Mesothelial cell of epicardium (in vitro differentiated cells): ENCODE measurements at places on chromosomes 12 and 14.
A peak's percentile ranks its signal among the peaks of the same experiment; 100 is the strongest.

- no peak for DNase-seq
Observed at GRCh38 chr14:104971447-104972240, 6.5 kb downstream of the AHNAK2 start.

DNA sequence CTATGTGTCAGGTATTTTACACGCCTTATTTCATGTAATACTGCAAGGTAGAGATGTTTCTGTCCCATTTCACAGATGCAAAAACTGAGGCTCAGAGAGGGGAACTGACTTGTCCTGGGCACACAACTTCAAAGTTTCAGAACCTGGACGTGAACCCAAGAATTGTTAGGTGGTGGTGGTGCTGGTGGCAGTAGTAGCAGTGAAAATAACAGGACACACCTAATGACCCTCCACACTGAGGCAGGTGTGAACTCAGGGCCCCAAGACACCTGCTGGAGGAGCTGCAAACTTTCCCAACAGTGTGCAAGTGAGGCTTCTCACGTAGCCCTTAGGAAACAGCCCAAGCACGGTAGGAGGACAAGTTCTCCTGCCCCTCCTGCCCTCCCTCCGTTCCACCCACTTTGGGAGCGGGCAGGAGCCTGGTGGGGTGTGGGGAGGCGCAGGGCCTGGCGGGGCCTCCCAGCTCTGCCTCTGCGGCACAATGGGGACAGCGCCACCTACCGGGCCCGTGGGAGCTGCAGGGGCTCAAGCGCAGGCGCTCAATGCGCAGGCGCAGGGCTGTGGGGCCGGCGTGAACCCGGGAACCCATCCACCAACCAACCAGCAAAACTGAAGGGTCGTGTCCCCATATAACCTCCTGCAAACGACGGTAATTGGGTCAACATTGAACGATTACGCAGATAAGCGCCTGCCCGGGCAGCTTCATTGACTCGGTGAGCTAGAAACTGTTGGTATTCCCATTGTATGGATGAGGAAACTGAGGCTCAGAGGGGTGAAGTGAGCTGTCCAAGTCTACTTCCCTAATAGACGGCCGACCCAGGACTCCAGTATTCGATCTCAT, 12.0 kb upstream of the TRPV4 start:
- DNase-seq, result peak; percentile 84

GRCh38 chr14:51884086-51884927, 23.9 kb downstream of the GNG2 start:
- no peak for DNase-seq

- DNase-seq, result no peak
Observed at GRCh38 chr14:102272392-102272791, 32.6 kb downstream of the MOK start.

DNA sequence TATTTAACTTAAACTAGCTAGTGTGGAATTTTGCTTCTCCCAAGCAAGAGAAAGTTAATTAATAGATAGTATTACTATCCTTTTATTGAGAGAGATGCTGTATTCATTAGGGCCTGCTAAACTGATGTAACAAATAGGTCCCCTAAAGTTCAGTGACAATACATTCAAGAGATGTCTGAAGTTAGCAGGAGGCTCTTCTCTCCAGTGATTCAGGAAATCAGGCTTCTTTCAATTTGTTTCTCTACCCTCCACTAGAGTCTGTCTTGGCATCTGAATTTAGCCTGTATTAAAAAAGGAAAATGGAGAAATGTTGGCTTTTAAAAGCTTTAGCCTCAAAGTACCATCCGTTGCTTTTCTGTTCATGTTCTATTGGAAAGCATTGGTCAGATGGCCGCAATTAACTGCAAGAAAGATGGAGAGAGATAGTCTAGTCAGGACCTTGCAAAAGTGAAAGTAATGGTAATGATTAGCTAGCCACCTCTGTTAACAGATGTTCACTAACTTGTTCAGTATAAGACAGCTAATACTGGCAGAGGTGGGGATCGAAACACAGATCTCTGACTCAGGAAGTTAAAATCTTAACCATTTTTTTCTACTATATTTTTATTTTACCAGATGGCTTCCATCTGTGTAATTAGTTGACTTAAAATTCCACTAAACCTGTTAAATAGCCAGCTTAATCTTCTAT, 786.8 kb downstream of the TMTC2 start:
- no peak for DNase-seq

DNA sequence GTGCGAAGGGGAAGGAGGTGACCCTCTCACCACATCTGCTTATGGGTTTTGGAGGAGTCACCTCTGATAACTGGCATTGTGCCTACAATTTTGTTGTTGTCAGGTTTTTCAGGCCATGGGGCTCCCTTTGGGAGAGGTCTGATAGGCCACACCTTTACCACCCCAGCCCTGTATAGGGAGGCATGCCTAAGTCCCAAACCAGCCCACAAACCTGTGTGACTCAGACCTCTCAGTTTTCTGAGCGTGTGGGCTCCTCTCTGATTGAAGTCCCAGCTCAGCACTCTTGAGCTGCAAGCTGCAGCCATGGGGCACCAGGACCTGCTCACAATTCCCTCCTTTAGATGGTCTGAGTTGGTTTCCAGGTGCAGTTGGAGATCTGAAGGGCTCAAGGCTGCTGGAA, 1429.3 kb upstream of the TMEM132C start:
- DNase-seq, result no peak

- no peak for DNase-seq
Observed at GRCh38 chr12:69196302-69197288, 42.8 kb upstream of the CPSF6 start.

GRCh38 chr14:58752771-58753201, 115.0 kb downstream of the DACT1 start:
- DNase-seq, result no peak

- DNase-seq, result no peak
Observed at GRCh38 chr12:24852420-24852819, 96.5 kb downstream of the BCAT1 start.

DNA sequence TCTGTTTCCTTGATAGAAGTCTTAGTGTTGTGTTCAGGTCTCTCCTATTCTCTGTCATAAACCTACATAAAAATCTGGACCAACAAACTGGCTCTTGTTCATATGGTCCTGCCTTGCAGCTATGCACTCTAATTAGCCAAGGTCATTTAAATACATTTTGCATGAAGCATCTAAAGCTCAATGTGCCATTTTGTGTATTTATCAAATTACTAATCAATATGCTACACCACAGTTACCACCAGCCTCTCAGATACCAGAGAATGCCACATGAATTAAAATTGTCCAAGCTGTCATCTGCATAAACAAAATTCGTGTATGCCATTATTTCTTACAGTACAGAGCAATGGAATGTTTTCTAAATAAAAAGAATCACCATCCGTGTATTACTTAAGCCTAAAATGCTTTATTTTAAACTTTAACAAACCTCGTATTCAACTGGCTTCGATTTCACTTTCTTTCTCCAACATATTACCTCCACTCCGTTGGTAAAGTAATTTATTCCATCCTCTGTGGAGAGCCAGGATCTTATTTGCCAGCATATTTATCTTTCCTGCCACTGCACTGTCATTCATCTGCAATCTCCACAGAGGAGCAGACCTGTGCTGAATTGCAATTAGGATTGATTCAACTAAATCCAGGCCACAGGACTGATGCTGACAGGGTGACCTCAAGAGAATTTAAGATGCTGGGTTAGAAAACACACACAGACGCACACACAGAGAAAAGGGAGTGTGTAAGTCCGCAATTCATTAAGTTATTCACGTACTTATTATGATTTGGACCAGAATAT, 284.1 kb upstream of the FOXG1 start:
- no peak for DNase-seq

- DNase-seq, result no peak
Observed at GRCh38 chr12:41680155-41680554, 464.5 kb downstream of the GXYLT1 start.

DNA sequence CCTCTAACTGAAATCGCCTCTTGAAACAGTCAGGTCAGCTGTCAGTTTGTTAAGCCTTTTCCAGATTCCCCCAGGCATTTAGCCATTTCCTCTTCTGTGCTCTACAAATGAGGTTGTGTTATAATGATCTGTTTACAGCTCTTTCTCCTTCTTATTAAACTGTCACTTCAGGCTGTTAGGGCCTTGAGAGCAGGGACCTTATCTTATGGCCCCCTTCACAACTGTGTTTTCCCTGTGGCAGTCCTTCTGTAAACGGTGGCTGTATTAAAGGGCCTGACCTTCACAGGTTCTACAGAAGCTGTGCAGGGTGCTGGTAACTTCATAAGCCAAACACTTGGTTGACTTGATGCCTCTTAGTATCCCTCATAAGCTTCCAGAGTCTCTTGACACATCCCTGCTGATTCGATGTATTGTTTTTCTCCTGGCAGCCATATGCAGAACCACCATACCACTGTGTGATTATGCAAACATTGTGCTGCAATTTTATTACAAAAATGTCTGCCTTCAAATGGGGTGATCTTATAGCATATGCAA, 104.7 kb downstream of the PLEKHA5 start:
- no peak for DNase-seq

GRCh38 chr14:24734917-24735500, 101.0 kb upstream of the GZMB start:
- no peak for DNase-seq

DNA sequence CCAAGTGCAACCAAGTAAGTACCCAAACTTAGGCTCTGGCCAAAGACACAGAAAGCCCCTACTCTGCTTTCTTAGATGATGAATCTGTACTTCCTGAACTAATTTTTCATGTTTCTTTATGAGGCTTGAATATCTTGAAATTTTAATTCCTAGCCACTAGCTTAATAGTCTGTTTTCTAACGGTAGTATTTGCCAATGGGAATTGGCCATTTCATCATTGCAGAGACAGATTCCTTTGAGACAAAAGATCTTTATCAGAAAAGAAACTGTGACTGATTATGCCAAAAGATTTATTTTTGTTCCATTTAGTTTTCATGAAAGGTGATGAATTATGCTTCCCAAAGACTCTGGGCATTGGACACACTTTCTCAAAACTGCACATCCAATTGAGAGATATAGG, 48.7 kb downstream of the DAD1 start:
- no peak for DNase-seq

DNA sequence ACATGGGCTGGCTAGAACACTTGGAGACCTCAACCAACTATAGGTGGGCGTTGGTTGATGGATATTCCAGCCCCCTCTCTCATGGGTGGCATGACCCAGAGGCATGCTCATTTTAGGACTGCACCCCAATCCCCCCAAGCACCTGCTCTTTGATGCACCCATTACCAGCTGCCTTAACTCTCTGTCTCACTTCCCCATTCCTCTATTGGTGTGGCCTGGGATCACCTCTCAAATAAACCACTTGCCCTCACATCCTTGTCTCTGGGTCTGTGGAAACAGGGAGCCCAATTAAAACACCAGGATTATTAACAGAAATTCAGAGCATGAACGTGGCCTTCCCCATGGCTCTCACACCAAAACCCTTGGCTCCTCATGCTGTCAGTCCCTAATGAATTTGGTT, 202.3 kb upstream of the NOS1 start:
- DNase-seq, result no peak

DNA sequence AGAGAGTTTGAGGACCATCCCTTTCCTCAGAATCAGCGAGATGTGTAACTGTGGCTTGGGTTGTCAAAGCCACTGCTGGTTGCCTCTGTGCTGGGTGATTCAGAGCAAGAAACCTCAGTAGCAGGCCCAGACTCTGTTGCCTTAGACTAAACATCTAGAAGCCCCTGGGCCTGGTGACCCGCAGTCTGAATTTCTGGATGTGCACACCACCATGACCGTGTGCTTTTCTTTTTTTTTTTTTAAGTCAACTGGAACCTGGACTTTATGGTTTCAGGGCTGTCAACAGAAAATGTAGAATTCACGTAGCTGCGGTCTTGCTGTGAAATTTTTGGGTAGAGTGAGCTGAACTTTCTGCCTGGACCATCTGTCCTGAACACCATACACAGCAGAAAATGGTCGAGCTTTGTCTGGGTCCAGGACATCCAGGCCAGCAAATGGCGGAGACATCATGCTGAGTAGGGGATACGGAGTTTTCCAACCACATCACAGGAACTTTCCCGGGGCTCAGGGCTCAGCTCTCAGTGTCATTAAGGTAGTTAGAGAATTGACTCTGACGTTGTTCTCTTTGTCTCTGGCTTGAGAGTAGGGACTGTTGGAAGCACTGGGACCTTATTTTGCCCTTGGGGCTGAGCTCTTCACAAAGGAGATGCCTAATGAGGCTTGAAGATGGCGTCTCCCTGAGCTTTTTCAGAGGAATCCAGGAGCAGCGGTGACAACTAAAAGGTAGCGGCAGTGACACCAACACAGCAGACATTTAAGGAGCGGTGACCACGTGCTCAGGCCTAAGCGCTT, 23.0 kb upstream of the BATF start:
- no peak for DNase-seq

GRCh38 chr12:6638305-6638704, 2.5 kb upstream of the LPAR5 start:
- DNase-seq, result no peak

- DNase-seq, result no peak
Observed at GRCh38 chr14:88630565-88630964, 67.7 kb downstream of the ZC3H14 start.

- no peak for DNase-seq
Observed at GRCh38 chr12:131088701-131089530, 135.2 kb downstream of the ADGRD1 start.

GRCh38 chr12:4322726-4323125, 1.7 kb downstream of the TIGAR start:
- no peak for DNase-seq

DNA sequence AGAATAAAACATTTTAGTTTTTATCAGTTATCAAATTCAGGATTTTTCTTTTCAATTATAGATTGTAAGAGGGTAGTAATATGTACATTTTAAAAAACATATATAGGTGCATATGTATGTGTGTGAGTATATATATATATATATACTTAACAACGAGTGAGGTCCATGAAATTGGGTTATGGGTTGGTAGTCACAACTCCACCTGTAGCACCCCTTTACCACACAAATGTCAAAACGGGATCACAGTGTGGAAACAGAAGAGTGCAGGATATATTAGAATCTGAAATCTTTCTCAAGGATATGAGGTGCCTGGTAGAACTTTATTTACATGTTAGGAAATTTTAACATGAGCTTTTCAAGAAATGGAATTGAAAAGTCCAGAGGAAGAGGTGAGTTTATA, 31.3 kb downstream of the MIA2 start:
- DNase-seq, result no peak

- DNase-seq, result no peak
Observed at GRCh38 chr14:101483829-101484228, 77.5 kb upstream of the DIO3 start.

DNA sequence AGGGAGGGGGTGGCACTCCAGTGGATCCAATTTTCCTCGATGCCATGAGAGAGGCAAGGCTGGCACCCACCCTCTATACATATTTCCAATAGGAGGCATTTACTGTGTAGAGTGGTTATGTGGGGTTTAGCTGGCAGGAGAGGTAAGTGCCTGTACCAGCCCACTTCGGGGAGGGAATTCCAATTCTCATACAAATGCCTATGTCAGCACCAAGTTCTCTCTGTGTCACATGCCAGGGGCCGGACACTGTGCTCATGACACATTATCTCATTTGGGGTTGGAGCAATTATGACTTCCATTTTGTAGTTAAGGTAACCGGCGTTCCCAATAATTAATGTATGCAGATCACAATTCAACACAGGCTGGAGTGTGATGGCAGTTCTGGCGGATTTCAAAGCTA, 284.3 kb downstream of the KSR2 start:
- DNase-seq, result no peak

GRCh38 chr12:1935700-1936378, 17.4 kb upstream of the CACNA2D4 start:
- no peak for DNase-seq

GRCh38 chr12:47885012-47885501, 19.7 kb downstream of the VDR start:
- no peak for DNase-seq

GRCh38 chr12:92995258-92995903, 66.3 kb upstream of the EEA1 start:
- DNase-seq, result no peak
